Pulmonary artery endothelial cell (primary cell): ENCODE measurements at places on chromosomes 11 and 22.
A peak's percentile ranks its signal among the peaks of the same experiment; 100 is the strongest.

- DNase-seq: no peak
Observed at GRCh38 chr22:21726650-21727049, 8.9 kb downstream of the YPEL1 start.

GRCh38 chr11:18958221-18958910, 19.2 kb upstream of the MRGPRX1 start:
- no peak for DNase-seq

DNA sequence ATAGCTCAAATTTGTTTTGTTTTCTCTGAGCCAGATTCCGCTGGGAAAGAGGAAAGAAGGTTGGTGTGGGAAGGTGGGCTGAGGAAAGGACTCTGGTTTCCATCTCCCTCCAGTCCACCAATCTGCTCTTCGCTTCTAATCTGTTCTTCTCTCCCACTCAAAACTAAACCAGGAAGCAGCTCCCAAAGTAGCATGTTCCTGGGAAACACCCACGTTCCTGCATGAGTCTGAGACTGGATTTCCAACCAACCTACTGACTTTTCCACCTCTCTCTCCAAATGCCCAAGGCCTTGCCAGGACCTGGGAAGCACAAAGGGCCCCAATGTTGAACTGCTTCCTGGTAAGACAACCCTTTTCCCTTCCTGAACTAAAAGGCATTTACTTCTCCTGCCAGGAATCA, 110.2 kb downstream of the WT1 start:
- DNase-seq: no peak

DNA sequence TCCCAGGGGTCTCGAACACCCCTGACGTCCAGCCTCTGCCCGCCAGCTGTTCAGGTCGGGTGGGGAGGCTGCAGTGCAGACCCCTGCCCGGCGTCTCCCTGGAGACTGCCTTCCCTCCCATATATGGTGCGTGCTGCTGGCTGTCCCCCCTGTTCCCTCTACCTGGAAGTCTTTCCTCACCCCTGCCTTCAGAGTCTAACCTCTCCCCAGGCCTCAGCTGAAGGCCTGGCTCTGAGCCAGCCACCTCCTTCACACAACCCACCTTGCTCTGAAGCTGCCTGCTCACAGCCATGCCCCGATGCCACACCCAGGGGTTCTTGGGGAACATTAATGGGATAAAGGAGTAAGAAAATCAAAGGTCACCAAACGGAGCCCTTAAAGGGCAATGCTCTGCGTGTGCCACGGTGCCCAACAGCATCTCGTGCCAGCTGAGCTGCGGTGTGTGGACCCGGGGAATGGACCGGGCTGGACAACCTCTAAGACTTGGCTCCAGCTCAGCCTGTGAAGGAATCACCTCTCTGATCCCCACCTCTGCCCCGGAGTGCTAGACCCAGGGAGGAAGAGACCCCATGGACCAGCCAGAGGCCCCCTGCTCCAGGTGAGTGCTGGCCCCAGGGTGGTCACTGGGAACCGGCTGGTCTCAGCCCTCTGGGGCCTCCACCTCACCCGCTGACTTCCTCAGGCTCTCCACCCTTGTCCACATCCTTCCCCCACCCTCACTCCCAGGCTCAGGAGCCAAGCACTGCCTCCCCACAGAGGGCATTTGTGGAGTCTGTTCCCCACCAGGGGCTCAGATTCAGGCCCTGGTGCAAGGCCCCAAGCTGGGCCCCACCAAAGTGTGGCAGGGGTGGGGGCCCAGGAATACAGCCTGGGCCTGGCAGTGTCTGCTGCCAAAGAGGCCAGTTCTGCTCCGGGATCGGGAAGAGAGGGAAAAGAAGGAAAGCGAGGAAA, at the start of gene NLRP6:
NLRP6 (plus strand) TSS at position 407 of the 951 bp plus-strand sequence; CDS start at position 570, 163 bp downstream.
- DNase-seq: no peak

DNA sequence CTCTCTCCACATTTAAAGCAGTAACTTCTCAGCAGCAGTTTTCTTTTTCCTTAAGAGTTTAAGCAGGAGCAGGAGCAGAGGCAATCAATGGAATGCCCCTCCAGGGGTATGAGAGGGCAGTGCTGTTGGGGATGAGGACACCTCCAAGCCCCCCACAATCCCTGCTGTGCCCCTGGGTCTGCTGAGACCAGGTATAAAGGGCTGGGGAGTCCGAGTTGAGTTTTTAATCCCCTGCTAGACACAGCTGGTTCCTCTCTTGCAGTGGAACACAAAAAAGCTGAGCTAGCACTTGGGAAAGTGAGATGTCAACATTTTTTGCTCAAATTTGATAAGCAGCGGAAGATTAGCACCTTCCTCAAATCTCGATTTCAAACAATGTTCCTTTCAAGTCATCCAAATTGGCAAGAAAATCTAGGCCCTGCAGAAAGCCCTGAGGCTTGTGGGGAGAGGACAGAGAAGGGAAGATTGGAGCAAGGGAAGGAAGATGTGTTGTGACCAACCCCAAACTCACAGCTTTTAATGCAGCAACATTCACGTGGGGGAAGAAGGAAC, 581.9 kb downstream of the SOX6 start:
- no peak for DNase-seq

DNA sequence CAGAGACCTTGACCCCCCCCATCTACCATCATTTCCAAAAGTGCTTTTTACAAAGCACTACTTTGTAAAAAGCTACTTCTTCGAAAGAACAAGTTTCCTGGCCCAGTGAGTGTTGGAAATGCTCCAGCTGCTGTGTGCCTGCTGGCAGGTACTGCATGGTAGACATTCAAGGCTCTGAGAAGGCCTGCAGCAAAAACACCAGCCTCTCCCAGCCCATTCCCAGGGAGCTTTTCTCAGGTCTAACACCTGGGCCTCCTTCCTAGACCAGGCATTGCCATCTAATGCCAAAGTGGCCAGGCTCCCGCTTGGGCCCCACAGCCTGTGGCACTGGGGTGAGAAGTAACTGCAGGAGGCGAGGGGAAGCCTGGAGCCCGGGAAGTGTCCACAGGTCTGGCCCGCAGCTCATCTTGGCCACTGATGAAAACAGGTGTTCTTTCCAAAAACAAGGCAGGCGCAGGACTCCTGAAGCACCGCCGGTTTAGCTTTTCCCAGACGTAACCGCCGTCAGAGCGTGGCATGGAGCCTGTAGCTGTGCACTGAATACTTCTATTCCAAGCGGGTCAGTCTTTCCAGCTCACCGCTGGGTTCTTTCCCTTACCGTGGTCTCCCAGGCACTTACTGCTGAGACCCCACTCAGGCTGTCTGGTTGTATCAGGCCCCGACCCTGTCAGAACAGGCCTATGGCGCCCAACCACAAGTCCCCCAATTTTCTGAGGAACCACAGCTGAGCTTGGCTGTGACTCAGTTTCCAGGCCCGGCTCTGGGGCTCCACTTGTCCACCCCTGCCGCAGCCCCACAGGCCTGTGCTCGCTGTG, 1.2 kb upstream of the TCIRG1 start:
- no peak for DNase-seq

- DNase-seq: no peak
Observed at GRCh38 chr11:108859510-108859909, 194.6 kb downstream of the DDX10 start.

DNA sequence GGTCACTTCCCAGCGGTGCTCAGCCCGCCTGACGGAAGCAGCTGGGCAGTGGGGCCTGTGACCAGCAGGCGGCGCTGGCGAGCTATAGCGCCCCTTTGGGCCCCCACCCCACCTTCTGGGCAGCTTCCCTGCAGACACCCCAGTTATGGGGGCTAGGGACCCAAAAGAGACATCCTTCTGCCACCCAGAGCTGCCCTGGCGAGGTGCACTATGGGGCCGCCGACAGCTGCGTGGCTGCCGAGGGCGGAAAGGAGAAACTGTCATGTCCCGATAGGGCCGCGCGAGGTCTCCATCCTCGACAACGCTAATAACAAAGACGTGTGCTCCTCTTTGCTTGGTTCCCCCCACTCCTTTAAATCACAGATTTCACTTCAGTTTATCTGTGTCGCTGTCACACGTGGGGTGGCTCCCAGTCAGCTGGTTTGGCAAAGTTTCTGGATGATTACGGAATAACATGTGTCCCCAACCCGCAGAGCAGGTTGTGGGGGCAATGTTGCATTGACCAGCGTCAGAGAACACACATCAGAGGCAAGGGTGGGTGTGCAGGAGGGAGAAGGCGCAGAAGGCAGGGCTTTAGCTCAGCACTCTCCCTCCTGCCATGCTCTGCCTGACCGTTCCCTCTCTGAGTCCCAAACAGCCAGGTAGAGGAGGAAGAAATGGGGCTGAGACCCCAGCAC, 673 bp upstream of the MYO7A start:
- DNase-seq: no peak

DNA sequence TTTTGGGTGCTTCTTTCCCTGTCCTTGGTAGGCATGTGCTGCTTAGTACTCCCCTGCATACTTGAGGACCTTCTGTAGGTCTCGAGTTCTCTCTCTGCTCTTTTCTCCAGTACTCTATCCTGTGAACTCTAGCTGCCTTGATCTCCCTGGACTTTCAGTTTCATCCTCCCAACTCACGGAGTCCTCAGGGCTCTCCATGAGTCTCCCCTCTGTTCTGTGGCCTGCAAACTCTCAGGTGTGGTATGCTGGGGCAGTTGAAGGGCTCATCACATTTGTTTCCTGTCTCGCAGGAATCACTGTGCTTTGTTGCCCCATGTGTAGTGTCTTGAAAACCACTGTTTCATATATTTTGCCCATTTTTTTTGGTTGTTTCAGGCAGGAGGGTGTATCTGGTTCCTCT, 3.3 kb upstream of the PACS1 start:
- DNase-seq: no peak

GRCh38 chr11:108322666-108323065, 99.8 kb downstream of the ATM start:
- DNase-seq: no peak

- no peak for DNase-seq
Observed at GRCh38 chr11:33021501-33021900, 5.8 kb downstream of the DEPDC7 start.

DNA sequence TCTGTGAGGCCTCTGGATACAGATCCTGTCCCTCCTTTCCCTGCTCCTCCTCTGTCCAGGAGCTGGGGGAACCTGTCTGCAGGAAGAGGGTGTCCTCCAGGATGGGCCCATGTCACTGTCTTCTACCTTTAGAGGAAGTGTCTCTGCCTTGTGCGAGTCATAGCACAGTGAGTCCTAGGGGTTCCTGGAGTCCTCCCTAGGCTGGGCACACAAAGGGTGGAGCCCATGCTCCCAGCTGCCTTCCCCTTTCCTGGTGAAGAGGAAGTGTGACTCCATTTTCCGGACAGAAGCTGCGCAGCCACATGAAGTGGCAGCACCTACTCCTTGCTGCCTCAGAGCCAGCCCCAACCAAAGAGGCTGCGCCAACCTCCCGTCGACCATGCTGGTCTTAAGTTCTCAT, 112.2 kb downstream of the CTTN start:
- no peak for DNase-seq

- peak; percentile 60 for DNase-seq
Observed at GRCh38 chr22:31829505-31829904, 75.7 kb downstream of the DEPDC5 start.

DNA sequence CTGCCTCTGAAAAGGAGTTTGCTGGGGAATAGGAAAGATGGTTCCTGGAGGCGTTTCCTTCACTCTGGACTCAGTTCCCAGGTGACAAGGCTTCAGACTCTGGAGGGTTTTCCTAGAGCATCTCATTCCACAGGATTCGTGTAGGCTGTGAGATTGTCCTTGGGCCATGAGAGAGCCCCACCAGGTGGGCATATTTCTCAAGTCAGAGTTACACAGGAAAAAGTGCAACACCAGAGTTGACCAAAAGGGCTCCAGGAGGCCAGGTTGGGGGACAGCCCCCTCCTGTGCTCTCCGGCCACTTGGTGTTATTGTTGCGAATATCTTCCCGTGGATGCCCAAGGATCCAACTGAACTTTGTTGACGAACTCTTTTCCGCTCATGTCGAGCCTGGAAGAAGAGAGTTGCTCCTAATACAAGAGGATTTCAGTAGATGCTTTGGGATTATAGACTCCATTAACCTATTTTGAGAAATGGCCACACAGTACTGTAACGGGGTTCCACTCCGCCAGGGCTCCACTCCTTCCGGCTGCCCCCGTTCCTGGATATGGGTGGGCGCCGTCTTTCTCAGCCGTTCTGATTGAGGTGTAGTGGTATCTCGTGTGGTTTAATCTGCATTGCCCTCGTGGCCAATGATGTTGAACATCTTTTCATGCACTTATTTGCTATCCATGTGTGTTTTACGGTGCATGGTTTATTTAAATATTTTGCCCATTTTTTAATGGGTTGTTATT, 580.3 kb downstream of the BRD1 start:
- no peak for DNase-seq

- DNase-seq: no peak
Observed at GRCh38 chr11:134118006-134118405, 49.1 kb downstream of the JAM3 start.

GRCh38 chr11:130449310-130449990, 1.0 kb downstream of the ADAMTS15 start:
- no peak for DNase-seq

DNA sequence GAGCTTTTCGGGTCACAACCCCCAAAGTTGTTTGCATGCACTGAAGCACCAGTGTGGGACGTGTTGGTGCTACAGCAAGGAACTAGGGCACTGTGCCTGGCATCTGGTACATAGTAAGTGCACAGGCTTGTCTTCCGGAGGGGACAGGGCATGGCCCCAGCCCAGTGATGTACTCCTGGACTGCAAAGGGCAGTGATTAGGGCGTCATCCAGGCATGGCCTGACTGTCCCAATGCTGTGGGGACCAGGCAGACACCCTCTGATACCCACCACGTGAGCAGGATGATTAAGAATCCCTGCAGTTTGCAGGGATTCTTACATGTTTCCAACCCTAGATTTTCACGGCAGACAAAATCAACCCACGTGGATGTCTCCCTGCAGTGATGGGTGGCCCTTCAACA, 50.0 kb upstream of the RFPL3 start:
- DNase-seq: no peak

DNA sequence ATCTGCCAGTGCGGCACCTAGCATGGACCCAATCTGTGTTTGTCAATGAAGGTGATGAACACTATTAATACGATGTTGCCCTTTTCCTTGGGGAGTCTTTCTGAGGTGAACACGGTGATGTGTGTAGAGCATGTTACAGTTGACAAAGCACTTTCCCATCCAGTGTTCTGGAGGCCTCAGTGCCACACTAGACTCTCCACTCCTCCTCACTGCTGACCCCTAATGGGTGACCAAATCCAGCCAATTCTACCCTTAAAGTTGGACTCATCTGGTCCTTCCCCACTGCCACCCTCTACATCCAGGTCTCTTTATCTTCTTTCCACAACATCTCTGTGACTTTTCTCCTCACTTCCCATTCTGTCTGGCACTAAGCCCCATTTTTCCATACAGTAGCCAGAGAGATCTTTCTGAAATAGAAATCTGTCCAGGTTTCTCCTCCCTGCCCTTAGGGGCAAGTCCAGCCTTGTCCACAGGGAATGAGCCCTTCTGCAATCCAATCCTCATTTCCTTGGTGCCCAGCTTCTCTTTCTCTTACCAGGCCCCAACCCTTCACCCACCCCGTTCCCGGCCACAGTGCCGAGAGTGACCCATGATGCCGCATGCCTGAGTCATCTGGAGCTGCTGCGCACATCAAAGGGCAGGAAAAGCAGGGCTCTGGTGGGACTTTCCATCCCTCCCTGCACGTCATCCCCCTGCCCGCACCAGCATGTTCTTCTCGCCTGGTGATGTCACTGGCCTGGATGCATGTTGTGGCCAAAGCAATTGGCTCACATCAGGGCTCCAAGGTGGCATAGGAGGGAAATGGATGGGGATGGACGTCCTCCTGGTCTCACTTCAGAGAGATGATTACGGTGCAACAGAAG, 64.2 kb downstream of the RASSF10 start:
- no peak for DNase-seq

GRCh38 chr11:134599299-134599771, 187.3 kb upstream of the B3GAT1 start:
- no peak for DNase-seq

- DNase-seq: no peak
Observed at GRCh38 chr11:68868221-68868835, 26.6 kb upstream of the CPT1A start.

- DNase-seq: no peak
Observed at GRCh38 chr11:44727114-44727372, 281 bp downstream of the TSPAN18 start.
